Subcutaneous preadipocyte (primary cell): ENCODE measurements at places on chromosomes 1 and 21. TPM values are rescaled to one million over a fixed set of nuclear protein-coding genes. Genes with fewer than 3 reads are reported as not detected.

FBLIM1 gene
- total RNA-seq, result 11.0 and 17.0 TPM in 2 replicates

FMOD gene
- 0.59 and 3.3 TPM in 2 replicates for total RNA-seq

DNTTIP2 gene
- total RNA-seq, result 20.6 and 32.3 TPM in 2 replicates

RGS13 gene
- total RNA-seq, result under 0.01 TPM in 1 of 2 replicates, not detected in the other

C4BPA gene
- not detected in 2 replicates for total RNA-seq

SLFNL1 gene
- under 0.01 and 0.20 TPM in 2 replicates for total RNA-seq

PTGER3 gene
- 0.37 and 0.39 TPM in 2 replicates for total RNA-seq

GBP3 gene
- 17.3 and 19.5 TPM in 2 replicates for total RNA-seq

ITLN2 gene
- total RNA-seq, result not detected in 2 replicates

OLFML3 gene
- 19.8 and 22.7 TPM in 2 replicates for total RNA-seq

SLAMF9 gene
- not detected in 2 replicates for total RNA-seq

CHIA gene
- not detected in 2 replicates for total RNA-seq

NASP gene
- total RNA-seq, result 39.3 and 56.9 TPM in 2 replicates

SCYL3 gene
- total RNA-seq, result 5.1 and 6.1 TPM in 2 replicates

LRRC8B gene
- 10.7 and 10.8 TPM in 2 replicates for total RNA-seq

SELENOF gene
- total RNA-seq, result 121 and 249 TPM in 2 replicates

HCRTR1 gene
- total RNA-seq, result not detected in 2 replicates

IGSF5 gene
- not detected in 2 replicates for total RNA-seq

SHE gene
- total RNA-seq, result under 0.01 TPM in 1 of 2 replicates, not detected in the other
